Cardiac fibroblast (primary cell): ENCODE measurements at places on chromosomes 13 and 19.

DNA sequence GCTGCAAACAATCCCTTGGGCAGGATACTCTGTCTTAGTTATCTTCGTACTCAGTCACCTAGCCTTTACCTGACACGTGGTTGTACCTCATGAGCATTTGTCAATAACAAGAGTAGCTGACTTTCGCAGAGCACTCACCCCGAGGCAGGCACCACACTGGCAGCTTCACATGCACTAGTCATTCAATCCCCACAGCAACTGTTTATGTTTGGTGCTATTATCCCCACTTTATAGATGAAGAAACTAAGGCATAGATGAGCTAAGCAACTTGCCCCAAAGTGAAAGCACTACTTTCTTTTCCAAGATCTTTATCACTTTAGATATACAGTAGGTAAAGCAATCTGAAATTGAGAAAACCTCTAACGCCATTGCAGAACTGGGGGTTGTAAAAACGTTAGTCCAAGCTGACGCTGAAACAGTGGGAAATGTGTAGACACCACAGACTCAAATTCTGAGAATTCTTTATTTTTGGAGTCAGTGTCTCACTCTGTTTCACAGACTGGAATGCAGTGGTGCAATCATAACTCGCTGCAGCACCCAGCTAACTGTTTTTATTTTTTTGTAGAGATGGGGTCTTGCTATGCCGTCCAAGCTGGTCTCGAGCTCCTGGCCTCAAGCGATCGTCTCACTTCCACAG is 446.0 kb downstream of the FOXO1 start:
- DNase-seq = peak; percentile 69

- DNase-seq = no peak
Measured at GRCh38 chr19:50906217-50906616, 5.0 kb downstream of the KLK4 start.

DNA sequence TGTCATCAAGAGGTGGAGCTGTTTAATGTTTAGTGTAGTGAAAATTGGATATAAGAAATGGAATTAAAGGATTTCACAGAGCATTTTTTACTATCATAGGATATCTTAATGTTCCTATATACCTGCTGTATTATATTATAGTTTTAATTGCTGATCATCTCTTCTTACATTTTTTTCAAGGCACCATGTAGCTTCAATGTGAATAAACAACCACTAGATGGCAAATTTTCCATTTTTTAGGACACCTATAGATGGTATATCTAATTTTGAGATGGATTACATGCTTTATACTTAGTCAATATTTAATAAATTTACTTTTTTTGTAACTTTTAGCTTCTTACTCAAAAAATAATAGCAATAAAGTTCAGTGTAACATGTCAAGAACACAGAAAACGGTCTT is 9.0 kb upstream of the ATXN8OS start:
- peak; percentile 3 for DNase-seq

- DNase-seq = peak; percentile 81
Measured at GRCh38 chr19:10699650-10700335, 1.4 kb upstream of the QTRT1 start.

DNA sequence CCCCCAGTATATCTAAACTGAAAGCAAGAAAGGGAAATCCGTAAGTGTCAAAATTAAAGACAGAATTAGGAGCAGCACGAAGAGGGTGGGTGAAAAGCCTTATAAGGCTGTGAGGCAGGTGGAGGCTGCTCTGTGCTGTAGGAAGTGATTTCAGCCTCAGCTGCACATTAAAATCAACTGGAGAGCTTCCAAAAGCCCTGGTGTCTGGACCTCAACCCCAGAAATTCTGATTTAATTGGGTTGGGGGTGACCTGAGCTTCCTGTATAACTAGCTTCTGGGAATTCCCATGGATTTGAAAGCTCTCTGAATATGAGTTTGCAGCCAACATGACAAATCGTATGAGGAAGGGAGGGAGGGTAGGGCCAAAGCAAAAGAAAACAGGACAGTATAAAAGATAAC is 242.4 kb upstream of the TMTC4 start:
- no peak for DNase-seq

- DNase-seq = no peak
Measured at GRCh38 chr19:34759218-34759917, 13.6 kb downstream of the ZNF599 start.

GRCh38 chr19:45455707-45456499 is 11.9 kb upstream of the FOSB start:
- DNase-seq = peak; percentile 99

- no peak for DNase-seq
Measured at GRCh38 chr13:97413694-97414093, 20.3 kb upstream of the RAP2A start.

DNA sequence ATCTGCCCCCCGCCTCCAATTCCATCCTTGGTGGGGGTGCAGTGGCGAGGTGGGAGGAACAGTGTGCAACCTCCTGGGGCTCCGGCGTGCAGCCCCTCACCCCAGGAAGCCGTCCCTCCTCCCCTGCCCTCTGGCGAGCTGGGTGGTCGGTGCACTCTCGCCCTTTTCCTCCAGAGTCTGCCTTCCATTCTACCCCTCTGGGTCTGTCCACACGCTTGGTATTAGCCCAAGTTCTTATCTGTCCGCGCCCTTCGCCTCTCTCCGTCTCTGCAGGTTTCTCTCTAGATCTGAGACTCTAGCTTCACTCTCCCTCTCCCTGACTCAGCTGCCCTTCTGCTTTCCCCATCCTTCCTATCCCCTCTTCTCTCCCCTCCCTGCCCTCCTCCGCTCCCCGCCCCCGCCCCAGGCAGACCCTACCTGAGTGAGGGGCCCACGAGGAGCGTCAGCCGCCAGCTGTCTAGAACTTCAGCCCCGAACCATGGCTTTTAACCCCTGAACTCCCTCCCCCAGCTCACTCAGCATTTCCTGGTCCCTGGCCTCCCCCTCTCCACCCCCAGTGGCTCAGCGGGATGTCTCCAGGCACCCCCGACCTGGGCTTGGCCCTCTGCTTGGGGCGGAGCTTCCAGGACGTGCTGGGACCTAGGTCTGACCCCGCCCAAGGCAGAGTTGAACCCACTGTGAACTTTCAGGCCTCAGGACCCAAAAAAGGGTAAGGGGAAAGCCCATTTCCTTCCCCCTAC is 499 bp upstream of the KLK13 start:
- DNase-seq = no peak

DNA sequence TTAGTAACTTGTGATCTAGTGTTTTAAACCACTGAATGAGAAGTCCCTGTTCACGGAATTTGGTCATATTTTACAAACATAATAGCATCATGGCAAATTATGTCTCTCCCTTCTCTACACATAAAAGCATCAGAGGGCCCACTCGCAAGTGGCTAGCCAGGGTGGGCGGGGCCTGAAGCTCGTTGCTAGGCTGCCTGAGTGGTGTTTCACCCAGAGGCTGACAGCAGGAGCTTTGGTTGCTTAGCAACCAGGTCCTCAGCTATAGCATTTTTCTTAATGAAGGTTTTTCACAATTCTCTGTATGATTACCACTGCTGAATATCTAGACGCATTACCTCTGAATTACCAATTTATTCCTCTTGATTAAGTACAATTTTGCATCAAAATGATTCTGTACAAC is 126.5 kb downstream of the NALCN start:
- peak; percentile 23 for DNase-seq

- no peak for DNase-seq
Measured at GRCh38 chr19:36092566-36092965, 18.4 kb upstream of the OVOL3 start.
